Activated CD4-positive, alpha-beta T cell treated with anti-CD3 and anti-CD28 coated beads, Interleukin-2, amount 50 U/mL, for 4 hours (primary cell): ENCODE measurements at places on chromosomes 3 and 15.

DNA sequence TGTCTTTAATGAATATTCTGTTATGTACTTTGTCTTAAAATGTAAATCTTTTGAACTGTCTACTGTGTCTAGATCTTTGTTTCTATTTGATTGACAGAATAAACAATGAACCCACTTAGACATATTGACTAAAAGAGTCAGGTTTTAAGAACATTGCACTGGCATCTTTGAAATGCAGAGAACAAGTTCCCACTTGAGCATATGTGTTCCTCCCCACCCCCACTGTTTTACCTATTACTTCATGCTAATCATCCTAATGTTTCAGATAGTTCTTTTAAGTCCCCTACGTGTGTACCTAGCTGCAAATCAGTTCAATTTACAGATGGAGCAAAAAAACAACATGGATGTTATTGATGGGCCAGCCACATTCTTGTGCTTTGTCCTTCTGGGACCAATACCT is 11.7 kb upstream of the TCF12 start:
- DNase-seq: no peak

GRCh38 chr15:57146506-57147201 is 228.2 kb downstream of the TCF12 start:
- DNase-seq: no peak

DNA sequence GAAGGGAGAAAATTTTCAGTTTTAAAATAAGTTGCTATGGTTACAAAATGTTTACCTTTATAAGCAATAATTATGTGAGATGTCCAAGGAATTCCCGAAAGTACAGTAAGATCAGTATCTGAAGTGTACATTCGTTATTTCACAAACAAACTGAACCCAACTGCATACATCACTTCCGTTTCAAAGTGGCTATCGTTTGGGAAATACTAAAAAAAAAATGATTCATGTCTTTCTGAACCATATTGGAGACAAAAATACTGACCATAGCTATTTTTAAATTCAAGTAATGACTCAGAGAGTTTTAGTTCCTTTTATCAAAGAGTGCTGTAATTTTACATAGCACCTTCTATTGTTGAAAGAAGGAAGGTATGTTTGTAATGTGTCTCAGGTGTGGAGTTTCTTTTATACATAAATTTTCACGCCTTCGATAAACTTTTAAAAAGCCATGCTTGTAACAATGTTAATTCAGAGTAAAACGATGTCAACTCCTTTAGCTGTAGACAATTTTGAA is 8.0 kb upstream of the ANKRD28 start:
- no peak for DNase-seq

DNA sequence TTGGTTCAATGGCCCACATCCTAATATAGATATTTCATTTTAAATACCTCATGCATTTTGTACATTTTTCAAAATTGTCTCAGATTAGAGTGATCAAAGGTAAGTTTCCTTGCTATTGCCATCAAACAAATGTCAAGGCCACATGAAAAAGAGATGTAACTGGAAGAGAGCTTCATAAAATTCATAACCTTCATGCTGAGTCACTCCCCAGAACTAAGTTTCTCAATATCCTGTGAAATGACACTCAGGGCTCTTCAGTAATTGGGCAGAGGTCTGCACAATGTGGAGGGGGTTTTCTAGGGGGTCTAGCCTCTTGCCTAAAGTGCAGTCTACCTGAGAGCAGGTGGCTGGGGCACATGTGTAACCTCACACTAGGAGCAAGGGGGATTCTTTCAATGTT is 152.2 kb upstream of the SLC2A2 start:
- no peak for DNase-seq

- DNase-seq: no peak
Observed at GRCh38 chr3:135911110-135911509, 54.4 kb upstream of the PPP2R3A start.

DNA sequence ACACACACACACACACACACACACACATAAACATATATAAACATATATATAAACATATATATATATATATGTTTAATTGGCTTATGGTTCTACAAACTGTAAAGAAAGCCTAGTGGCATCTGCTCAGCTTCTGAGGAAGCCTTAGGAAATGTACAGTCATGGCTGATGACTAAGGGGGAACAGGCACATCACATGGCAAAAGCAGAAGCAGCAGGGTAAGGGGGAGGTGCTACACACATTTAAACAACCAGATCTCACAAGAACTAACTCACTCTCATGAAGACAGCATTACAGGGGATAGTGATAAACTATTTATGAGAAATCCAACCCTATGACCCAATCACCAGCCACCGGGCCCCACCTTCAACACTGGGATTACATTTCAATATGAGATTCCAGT is 922.9 kb downstream of the SI start:
- no peak for DNase-seq
